ENCODE measurements at places on chromosomes 7 and 10.

DNA sequence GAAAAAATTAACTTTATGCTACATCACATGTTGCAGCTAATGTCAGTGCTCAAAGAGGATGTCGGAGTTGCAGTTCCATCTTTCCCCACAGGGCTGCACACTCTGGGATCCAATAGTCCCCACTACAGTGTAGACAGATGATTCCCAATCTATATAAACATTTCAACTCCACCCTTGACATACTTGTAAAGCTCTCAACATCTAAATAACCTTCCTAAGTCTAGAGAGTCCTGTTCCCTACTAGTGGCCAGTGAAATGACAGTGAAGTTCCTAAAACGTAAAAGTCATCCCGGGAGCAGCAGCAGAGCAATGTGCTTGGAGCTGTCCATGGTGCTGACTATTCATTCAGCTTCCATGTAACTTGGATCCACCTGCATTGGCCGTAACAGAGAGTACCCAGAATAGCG is 145.1 kb downstream of the GRM8 start:
- no peak for DNase-seq

GRCh38 chr7:15248514-15248913 is 313.3 kb downstream of the AGMO start:
- no peak for DNase-seq

DNA sequence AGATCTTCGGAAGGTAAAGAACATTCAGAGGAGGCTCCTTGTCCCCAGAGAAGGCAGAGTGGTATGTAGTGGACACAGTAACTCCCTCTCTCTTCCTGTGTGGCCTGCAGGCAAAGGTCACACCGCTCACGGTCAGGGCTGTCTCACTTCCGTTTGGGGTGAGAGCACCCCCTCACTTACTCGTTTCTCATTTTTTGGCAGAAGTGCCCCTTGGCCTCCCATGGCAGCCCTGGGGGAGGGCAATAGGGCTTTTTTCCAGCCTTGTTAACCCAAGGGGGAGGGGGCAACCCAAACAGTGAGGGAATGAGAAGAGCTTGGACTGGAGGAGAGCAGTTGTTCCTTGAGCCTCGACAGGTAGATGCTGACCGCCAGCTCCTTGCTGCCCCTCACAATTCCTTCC is 31.8 kb upstream of the SRGN start:
- no peak for DNase-seq

- no peak for DNase-seq
Observed at GRCh38 chr7:83588602-83589240, 60.2 kb downstream of the SEMA3E start.

DNA sequence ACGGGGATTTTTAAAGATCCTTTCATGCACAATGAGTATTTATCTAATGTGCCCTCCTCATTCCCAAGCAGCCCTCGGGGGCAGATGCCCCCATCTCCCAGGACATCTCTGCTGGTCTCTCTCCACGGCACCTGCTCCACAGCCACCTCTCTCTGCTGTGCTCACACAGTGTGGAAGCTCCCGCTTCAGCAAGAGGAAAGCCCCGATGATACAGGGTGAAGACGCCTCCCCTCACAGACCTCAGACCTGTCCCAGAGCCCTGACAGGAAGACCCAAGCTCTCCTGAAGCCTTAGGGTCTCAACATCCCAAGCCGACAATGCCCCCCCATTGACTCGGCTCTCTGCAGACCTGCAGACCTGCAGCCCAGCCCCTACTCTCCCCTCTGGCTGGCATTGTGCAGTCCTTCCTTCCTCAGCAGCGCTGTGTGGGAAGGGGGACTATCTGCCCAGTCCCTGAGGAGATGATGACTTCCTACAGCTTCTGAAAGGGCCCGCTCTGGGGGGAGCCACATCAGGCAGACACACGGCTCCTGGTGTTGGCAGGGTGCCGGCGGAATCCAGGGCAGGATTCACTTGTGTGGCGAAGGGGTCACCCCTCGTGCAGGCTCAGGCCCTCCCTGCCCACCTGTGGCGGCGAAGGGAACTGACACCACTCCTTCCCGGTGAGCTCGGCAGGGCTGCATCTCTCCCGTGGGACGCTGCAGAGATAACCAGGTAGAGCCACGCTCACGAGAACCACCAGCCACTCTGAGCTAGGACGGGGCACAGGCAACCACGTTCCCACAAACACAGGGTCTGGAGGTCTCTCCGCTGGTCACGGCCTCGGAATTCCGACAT is 61.8 kb downstream of the PTPRN2 start:
- DNase-seq: no peak

DNA sequence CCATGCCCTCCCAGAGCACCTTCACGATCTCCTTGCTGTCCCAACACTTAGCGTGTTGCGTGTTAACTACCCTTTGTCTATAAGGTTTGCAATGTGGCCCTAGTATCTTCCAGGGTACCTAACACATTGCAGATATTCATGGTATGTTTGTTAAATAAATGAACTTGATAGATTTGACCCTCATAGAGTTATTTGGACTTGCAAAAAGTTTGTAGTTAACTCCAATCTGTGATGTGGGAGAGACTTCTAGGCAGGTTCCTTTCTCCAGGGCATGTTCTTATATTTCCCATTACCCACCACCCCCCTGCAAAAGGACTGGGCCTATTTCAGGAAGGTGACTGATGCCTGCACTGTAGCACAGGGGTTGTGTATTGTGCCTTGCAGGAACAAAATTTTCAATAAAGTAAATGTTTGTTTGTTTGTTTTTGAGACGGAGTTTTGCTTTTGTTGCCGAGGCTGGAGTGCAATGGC is 612 bp downstream of the HILPDA start:
- DNase-seq: no peak
